Activated CD8-positive, alpha-beta memory T cell treated with anti-CD3 and anti-CD28 coated beads, Interleukin-2, amount 10 ng/mL, durations not matched to agents 7 days and 5 days (primary cell): ENCODE measurements at places on chromosomes 7 and 10. TPM values are rescaled to one million over a fixed set of nuclear protein-coding genes. Genes with fewer than 3 reads are reported as not detected.

The AGMO gene
- total RNA-seq, result not detected

DNA sequence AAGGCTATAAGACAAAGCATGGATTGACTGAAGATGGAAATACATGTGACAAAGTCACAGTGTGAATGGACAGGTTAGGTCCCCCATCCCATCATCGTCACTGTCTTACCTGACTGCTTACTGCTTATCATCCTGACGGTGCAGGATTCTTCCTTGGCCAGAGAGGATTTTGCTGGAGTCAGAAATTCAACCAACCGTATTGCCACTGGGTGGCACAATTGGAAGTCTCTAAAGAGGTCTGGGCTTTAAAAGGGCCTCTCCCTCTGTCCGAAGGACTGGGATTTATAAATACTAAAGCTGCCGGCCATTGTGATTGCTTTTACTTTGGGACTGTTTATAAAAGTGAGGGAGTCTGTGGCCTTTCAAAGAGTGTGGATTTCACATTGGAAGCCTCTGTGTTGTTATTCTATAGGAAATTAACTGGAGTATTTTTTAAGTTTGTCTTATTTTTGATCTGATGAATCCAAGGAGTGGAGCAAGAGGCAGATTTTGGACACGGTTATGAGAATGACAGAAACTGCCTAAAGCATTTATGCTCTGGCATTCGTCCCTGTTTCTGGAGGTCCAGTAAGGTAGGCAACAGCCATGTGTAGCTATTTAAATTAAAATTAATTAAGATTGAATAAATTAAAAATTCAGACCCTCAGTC is 113.3 kb upstream of the CREB5 start:
- no peak for DNase-seq
- no peak overlapping the region for H3K4me3 ChIP-seq

DNA sequence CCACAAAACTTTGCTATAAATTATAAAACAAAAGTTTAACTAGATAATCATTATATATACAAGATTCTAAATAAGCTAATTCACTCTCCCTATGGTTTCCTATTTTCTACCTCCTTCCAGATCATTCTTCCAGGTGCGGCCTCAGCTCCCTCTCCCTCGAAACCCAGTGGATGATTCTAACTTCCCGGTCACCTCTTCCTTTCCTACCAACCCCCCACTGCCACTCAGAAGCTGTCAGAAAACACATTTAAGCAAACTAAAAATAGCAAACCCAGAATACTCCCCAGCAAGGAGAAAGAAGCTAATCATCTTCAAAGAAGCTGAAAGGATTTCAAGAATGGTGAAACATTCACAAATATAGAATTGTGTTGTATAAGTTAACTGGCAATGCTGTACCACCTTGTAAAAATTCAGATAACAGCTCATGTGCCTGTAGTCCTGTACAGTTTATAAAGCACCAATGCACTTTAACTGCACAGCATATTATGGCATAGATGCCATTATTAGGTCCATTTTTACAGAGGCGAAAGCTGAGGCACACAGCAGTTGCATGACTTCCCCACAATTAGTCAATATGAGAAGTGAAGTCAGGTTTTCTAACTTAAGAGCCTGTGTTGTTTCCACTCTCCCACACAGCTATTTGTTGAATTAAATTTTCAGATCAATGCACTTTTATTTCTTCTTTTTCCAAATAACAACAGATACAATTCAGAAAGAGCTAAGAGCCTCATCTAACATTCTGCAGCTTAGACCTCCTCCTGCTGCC is 13.7 kb upstream of the DNTT start:
- no peak overlapping the region for H3K27ac ChIP-seq
- no peaks in the 10 kb centered on the region for H3K36me3 ChIP-seq
- H3K27me3 ChIP-seq, result peaks cover 46% of the 10 kb centered on the region
- DNase-seq, result no peak
- peaks cover 13% of the 10 kb centered on the region for H3K4me1 ChIP-seq

DNA sequence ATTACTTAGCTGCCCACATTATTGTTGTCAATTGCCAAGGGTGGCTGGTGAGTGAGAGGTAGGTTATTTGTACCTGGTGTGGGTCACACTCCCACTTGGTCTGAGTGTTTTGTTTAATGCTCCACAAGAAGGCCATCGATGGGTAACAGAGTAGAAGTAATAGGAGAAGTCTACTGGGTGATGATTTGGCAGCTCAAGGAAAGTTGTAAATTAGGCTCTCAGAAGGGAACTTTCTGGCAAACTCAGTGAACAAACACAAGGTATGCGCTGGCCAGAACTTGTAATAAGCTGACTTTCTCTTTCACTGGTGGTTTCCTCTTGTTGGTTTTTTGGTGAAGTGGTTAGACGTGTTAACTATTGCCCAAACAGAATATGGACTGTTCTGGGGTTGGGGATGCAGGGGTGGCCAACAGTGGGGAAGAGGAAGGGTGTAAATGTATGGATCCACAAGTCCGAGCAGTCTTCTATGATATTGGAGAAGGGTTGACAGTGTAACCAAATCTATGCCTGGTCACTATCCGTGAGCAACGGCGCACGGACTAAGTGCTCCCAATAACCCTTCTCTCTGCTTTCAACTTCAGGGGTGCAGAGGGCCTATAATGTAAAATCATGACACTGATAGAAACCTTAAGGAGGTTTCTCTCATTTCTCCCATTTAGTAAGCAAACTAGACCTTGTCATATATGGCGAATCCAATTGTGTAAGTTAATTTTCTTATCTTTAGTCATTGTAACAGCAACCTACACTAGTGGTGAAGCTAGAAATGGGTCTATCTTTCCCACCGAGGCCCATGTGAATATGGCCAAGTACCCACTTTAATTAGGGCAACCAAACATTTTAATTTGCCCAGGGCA is 212.8 kb downstream of the PTEN start:
- no peak overlapping the region for H3K4me3 ChIP-seq
- peaks cover 7% of the 10 kb centered on the region for H3K4me1 ChIP-seq
- H3K27me3 ChIP-seq, result peaks cover 58% of the 10 kb centered on the region

- no peaks in the 10 kb centered on the region for H3K27me3 ChIP-seq
- H3K4me3 ChIP-seq, result no peak overlapping the region
- H3K36me3 ChIP-seq, result no peaks in the 10 kb centered on the region
These were observed 865.2 kb upstream of the GHITM start for GRCh38 chr10:83274088-83274487.

- H3K4me1 ChIP-seq, result peaks cover 12% of the 10 kb centered on the region
- no peak overlapping the region for H3K27ac ChIP-seq
- no peak for DNase-seq
- H3K27me3 ChIP-seq, result peaks cover 51% of the 10 kb centered on the region
- H3K36me3 ChIP-seq, result no peaks in the 10 kb centered on the region
These were observed 151.1 kb upstream of the MKI67 start for GRCh38 chr10:128277267-128277840.

The TSPAN12 gene
- not detected for total RNA-seq

DNA sequence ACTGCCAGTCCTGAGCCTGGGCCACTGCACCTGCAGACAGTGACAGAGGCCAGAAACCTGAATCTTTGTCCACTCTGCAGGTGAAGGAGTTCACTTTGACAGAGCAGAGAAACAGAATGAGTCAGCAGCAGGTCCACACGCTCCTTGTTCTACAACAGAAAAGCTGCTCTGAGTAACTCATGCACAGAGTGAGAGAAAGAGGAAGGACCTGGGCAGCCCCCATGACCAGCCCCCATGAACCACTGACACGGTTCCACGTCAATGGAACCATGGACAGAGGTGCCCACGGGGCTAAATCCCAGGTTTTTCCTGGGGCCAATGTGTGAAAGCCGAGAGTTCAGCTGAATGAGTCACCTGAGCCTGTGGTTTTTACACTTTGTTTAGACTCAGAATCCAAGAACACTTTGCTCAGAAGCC is 40.8 kb upstream of the CTBP2 start:
- H3K36me3 ChIP-seq, result no peaks in the 10 kb centered on the region
- peaks cover 2% of the 10 kb centered on the region for H3K4me1 ChIP-seq
- no peaks in the 10 kb centered on the region for H3K27me3 ChIP-seq
- H3K4me3 ChIP-seq, result no peak overlapping the region
